ENCODE measurements at places on chromosomes 13 and 19.

DNA sequence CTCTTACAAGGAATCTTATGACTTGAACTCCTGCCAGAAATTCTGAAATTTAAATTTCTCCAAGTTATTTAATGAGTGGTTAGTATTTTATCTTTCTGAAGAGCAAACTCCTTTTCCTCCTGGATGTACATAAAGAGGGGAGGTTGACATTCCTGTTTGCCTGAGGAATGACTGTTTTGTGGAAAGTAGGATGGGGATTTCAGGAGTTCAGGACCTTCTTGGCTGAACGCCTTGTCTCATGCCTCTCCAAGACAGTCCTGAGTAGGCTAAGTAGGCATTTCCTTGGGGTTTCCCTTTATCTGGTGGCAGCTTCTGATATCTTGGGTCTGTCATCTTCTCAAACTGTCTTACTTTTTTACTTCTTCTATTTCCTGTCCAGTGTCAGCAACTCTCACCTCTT lies 356.6 kb downstream of the TDRD3 start:
- no peak for DNase-seq

DNA sequence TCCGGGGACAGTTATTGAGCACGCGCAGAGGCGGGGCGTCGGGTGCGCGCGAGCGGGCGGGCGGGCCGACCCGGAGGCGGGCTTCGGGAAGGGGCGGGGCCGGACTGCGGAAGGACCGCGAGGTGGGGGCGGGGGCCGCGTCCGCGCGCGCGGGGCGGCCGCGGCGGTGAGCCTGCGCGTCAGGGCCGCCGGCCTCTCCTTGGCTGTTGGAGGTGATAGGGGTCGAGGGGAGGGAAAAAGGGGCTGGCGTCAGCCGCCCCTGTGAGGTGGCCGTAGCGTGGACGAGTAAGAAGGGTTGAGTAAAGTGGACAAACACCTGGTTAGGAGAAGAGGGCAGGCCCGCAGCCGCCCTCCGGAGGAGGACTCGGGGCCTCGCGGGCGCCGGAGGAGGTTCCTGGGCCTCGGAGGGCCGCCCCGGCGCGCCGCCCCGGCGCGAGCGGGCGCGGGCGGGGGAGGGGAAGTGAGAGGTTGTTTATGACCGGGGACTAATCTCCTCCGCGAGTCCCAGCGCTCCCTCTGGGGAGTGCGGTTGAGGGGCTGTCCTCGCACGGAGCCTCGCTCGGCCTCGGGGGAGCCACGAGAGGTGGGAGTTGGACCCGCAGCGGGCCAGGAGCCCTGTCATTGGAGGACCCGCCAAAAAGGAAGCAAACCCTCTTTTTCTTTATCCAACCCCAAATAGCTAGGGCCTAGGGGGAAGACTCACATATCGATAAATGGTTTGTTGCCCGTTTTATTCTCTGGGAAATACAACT lies 547 bp upstream of the INTS6 start:
- peak; percentile 76 for DNase-seq

- no peak for DNase-seq
Observed at GRCh38 chr19:28456252-28456651, 756.7 kb downstream of the UQCRFS1 start.

GRCh38 chr19:31641591-31641990 lies 292.4 kb upstream of the TSHZ3 start:
- DNase-seq: no peak

DNA sequence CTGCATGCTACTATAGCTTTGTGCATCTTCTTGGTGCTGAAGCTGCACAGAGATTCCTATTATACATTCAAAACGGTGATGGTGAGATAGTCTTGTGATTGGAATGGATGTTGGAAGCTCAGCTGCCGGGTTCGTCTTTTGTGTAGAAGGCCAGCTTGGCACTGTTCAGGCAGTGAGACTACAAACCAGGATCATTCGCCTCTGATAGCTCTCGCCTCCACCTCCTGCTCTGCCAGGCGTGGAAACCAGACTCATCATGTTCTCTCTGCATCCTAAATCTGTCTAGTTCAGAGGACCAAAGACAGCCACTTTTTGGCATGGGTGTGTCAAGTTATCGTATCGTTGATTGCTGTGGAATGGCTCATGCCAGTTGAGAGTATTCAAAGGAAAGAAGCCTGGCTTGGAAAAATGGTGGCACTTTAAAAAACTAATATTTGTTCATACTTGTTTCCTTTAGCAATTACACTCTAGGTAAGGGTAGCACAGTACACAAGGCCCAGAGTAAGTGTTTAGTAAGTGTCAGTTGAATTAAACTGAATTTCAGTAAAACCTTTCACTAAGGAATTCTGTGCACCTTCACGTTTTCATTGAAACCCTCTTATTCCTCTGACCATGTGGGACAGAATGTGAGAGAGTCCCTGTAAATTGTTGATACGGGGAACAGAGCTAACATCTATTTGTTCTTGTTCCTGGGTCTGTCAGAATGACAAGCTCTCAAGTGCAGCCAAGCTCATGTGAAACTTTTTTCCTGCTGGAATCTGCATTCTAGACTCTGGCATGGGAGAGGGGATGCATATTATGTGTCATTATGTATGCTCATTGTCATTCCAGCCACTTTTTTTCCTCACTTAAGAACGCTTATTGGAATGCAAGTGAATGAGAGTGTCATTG lies 69.8 kb downstream of the DPY19L3 start:
- no peak for DNase-seq

- DNase-seq: no peak
Observed at GRCh38 chr13:113879017-113879416, 15.1 kb upstream of the GAS6 start.

DNA sequence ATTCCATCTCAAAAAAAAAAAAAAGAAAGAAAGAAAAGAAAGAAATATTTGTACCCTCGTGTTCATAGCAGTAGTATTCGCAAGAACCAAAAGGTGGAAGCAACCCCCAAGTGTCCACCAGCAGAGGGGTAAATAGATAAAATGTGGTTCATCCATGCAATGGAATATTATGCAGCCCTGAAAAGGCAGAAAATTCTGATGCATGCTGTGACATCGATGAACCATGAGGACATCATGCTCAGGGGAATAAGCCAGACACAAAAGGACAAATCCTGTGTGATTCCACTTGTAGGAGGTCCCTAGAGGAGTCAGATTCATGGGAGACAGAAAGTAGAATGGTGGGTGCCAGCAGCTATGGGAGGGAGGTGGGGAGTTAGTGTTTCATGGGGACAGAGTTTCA lies 6.4 kb upstream of the LRRC8E start:
- DNase-seq: no peak

DNA sequence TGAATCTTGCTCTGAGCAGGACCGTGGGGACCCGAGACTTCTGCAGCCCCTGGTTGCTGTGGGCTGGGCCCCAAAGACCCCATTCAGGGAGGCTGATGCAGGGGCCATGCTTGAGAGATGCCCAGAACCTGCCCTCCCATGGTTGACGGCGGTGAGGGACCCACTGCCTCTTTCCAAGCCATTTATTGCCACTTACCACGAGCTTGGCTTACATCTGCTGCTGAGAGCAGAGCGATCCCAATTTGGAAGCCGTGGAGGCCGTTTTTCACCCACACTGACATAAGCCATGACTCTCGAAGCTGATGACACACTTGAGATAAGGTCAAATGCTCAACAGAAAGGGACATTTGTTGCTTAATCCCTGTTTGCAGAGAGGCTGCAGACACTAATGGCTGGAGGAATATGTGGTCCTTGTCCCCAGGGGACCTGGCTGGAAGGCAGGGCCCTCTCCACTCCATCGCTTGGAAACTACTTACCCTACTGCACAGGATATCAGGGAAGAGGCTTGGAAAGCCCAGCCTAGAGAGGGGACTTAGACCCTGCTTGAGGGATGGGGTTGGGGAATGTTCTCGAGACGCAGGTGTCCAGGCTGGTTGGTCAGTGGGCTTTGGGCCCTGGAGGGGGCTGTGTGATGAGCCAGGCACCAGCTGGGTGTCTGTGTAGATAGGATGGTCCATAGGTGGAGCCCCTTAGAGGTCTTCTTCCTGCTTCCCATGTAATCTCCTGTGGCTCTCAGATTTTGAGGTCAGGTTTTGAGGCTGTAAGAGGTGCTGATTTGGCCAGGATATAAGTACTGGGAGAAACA lies 15.3 kb downstream of the ZNF536 start:
- DNase-seq: no peak

GRCh38 chr19:56765137-56765536 lies 75.4 kb downstream of the PEG3 start:
- no peak for DNase-seq

- no peak for DNase-seq
Observed at GRCh38 chr19:3494051-3494450, 6.4 kb downstream of the DOHH start.

- DNase-seq: no peak
Observed at GRCh38 chr19:17842663-17843291, 5.0 kb downstream of the JAK3 start.

- no peak for DNase-seq
Observed at GRCh38 chr13:75748874-75749273, 112.7 kb downstream of the LMO7 start.

DNA sequence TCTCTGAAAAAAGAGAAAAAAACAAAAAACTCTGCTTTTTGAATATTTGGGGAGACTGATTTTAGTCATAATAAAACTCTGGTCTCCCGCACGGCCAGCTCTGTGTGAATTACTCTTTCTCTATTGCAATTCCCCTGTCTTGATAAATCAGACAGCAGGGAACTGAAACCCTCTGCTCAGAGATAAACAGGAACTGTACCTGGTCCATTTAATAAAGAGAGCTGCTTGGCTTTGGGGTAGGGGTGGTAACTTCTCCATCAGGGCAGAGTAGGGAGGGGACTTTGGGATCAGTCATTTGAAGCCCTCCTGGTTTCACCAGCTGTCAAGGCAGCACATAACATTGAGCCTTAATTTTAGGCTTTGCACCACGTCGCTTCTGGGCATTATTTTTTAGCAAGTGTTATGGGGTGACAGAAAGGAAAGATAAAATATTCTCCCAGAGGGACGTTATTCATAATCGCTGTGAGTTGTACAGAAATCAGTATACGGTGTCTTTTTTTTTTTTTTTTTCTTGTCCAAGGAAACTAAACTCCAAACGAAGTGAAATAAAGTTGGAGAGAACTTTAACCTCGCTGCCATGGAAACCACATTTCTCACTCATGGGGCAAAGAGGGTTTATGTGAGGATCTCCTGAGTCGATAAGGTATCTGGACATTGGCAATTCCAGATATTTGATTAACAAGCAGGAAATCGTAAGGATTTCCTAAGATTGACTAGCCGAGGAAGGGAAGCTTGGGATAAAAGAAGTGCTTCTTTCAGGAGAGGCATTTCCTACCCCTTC lies 99.0 kb upstream of the MRI1 start:
- no peak for DNase-seq

DNA sequence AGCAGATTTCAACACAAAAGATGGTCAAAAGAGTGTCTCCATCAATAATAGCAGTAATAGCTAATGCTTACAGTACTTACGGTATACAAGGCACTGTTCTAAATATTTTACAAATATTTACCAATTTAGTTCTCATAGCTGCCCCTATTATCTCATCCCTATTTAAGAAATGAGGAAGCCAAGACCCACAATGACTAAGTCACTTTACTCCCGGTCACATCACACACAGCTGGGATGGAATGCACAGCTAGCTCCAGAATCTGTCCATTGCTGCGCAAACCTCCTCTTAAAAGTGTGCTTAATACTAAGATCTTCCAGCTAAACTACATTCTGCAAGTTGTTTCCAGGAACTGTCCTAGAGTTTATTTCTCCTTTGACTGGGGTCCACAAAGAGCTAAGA lies 63.4 kb downstream of the RAP2A start:
- no peak for DNase-seq

GRCh38 chr19:531009-531752 lies 379 bp upstream of the CDC34 start:
- peak; percentile 72 for DNase-seq

- DNase-seq: no peak
Observed at GRCh38 chr13:104949840-104950740, 1585.4 kb downstream of the EFNB2 start.

GRCh38 chr19:15108145-15108844 lies 1.1 kb downstream of the SYDE1 start:
- no peak for DNase-seq

Data from HL-60 (cell line).